ENCODE measurements at places on chromosomes 2 and 18. TPM values are rescaled to one million over a fixed set of nuclear protein-coding genes. Genes with fewer than 3 reads are reported as not detected.

DNA sequence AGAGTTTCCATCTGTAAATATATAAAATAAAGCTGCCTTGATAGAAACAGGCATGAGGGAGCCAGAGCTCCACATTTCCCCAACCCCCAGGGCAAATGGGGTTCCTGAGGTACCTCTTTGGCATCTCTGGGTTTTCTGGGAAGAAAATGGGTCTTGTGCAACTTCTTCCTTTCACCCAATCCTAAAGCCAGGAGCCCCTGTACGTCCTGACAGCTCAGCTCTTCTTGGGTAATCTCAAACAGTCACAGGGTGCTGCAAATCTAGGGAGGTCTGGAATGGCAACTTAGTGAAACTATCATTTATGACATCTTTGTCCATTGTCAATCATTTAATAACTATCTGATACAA is 36.6 kb upstream of the STAT1 start:
- DNase-seq: no peak

CRYGC gene
- total RNA-seq: not detected

SULT1C4 gene
- not detected for total RNA-seq

SLC19A3 gene
- not detected for total RNA-seq

DNA sequence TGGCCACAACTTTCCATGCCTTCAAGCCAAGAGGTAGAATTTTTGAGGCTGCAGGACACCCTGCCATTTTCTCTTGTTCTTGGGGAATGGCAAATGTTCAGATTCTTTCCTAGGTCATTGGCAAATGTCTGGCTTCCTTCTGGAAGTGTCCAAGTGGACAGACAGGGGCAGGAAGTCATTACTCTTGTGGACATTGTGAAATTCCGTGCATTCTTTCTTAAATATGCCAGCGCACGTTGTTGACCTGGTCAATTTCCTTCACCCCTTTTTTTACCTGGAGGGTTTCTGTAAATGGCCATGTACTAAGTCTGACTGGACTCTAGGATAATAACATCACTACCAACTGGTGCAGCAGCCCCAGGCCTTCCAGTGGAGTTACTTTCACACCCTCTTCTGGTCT is 13.9 kb downstream of the ASB18 start:
- DNase-seq: no peak

- DNase-seq: no peak
These were observed 13.2 kb downstream of the REV1 start for GRCh38 chr2:99476629-99477028.

DNA sequence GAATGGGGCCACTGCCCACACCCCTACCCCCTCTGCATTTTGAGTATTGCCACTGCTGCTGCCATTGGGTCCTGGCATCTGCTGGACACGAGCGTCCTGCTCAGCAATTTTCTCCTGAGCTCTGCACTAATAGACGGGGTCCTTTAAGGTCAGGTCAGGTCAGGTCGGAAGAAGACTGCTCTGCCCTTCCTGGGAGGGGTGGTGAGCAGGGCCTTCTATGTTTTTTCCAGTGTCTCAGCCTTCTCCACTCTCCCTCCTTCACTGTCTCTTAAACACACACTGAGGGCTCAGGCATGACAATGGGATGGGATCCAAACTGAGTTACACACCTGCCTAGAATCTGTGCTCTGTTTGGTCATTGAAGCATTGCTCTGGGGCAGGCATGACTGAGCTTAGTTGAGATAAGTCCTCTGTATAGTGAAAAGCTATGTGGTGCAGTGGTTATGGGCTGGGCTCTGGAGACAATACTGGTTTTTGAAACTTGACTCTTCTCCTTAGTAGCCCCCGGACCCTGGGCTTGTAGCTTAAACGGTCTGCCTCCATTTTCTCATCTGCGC is 10.6 kb downstream of the MYO1B start:
- DNase-seq: no peak

GRCh38 chr2:68083346-68083745 is 20.5 kb upstream of the C1D start:
- DNase-seq: no peak

GPR35 gene
- 3.0 TPM for total RNA-seq

DNA sequence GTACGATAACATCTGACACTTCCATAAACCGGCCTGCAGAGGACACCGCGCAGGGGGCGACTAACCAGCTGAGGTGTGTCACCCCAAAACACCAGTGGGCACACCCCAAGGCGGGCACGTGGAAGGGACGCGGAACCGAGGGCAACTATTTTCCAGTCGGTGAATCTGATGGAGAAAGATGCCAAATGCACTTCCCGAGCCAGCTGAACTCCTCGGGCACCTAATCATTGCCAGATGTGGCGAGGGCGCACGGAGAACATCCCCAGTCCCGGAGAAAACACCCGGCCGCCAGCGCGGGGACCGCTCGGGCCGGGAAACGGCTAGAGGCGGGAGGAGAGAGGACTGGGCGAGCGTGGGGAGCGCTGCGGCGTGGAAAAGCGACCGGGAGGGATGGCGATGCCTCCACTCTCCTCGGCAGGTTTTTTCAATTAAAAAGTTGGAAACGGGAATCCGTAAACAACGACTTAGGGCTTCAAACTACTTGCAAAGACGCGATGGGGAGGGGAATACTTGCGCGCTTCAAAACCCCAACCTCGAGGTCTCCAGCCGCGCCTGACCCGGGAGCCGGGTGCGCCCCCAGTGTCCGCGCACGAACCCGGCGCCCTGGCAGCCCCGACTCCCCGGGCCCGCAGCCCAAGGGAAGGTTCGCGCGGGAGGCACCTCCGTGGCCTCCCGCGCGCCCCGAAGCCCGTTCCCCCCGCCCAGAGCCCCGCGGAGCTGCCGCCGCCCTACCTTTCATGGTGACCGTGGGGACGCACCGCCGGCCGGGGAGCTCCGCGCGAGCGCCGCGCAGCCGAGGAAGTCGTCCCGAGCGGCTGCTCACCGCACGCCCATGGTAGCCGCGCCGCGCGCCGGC is 497 bp downstream of the COLEC12 start:
- DNase-seq: no peak

DNA sequence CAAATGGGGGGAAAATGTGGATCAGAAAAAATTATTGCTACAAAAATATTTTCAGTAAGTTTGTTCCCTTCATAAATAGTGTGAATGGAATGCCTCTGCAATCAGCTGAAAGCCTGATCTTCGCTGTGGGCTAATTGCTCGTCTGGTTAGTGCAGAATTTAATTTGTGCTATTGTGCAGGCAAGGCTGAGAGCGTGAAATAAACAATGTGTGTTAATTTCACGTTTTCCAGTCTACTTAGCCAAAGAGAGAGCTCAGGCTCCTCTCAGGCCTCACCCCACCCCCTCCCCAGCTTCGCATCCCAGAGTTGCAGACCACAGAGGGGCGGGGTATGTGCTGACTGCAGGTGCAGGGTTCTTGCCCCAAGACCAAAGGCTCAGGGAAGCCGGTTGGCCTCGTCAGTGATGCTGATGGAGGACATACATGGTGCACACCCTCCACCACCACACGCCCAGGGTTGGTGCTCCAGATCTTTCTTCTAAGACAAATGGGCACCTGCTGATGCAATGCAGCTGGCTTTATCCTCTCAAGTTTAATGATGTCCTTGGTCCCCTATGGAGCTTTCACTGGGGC is 302.6 kb upstream of the SLC14A2 start:
- DNase-seq: no peak

GRCh38 chr2:186724736-186725135 is 30.9 kb downstream of the FAM171B start:
- DNase-seq: no peak

GCG gene
- total RNA-seq: not detected

GRCh38 chr2:120587279-120587996 is 148.2 kb upstream of the GLI2 start:
- no peak for DNase-seq

MRPL44 gene
- 44.1 TPM for total RNA-seq

- no peak for DNase-seq
These were observed 39.7 kb upstream of the NEDD4L start for GRCh38 chr18:58004317-58004716.

GRCh38 chr2:204479557-204479956 is 65.7 kb upstream of the PARD3B start:
- DNase-seq: no peak

CNTNAP5 gene
- not detected for total RNA-seq

MSTN gene
- total RNA-seq: not detected

DNA sequence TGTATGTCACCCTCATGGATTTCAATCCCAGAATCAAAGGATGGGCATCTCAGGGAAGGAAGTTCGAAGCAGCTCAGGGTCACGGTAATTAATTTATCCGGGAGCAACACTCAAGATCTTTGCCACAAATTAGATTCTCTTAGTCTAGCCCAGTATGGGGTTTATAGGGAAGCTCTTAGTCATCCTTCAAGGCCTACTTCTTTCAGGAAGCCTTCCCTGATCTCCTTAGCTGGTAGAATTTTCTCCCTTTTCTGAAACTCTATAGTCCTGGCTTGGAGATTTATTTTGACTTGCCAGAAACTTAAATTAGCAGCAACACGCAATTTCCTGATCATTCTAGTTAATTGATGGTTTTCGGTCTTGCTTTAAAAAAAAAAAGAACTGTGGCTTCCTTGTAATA is 20.5 kb upstream of the GREB1 start:
- no peak for DNase-seq

DNA sequence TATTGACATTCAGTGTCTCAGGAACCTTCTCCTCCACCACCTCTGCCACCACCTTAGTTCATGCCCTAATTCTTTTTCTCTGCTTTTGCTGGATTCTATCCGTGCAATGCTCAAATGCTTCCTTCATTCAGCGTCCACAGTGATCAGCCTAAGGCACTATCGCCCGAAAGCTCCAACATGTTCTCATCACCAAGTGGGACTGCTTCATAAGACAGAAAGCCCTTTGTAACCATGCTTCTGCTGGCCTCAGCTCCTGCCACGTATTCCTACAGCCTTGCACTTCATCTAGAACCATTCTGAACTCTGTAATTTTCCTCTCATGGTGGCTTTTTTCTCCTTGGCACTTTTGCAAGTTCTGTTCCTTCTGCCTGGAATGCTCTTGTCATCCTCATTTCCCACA is 222.9 kb downstream of the HNMT start:
- DNase-seq: no peak

MOB4 gene
- total RNA-seq: 28.1 TPM

- no peak for DNase-seq
These were observed 45.0 kb upstream of the CYTIP start for GRCh38 chr2:157488877-157489276.

LTBP1 gene
- 0.22 TPM for total RNA-seq

DNA sequence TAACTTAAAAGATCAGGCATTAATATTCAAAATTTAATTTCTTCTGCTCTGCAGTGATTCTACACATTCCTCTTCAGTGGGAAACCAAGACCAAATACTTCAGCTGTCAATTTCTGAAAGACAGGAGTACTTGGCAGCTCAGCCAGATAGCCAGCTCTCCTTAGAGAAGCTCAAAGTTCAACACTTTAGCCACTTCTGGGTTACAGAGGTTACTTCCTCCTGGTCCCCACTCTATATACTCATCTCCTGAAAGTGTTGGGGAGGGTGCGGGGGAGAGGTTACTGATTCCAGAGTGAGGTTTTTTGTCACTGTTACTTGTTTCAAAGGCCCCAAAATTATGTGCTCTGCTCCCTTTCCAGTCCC is 4.1 kb downstream of the CYTIP start:
- no peak for DNase-seq

RAPGEF4 gene
- 0.47 TPM for total RNA-seq

DNA sequence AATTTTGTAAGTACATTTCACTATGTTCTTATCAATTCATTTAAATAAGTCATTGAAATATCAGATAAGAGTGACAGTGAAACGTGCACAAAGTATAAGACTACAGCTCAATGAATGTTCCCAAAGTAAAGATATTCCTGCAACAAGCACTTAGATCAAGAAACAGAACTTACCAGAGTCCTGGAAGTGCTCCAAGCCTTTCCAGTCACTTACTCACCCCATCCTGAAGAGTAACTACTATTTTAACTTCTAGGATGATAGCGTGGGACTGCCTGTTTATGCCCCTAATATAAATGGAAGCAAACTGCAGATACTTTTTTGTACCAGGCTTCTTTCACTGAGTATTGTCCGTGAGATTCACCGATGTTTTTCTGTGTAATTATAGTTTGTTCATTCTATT is 768.9 kb downstream of the SLC4A3 start:
- DNase-seq: no peak

DNA sequence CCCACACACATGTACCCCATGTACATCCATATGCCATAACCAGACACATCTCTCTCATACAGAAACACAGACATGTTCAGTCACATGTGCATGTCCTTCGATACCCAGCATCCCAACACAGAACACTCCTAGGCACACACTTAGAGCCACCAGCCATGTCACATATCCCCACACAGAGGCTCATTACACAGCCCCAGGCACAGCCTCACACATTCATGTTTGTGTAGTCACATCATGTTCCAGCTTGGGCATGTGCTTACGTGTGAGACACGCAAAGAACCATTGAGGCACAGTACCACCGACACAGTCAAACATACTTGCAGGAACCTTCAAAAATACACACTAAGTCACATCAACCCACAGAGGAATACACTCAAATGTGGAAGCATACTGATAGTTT is 17.3 kb downstream of the FBXO41 start:
- no peak for DNase-seq

DUSP2 gene
- total RNA-seq: 525 TPM

HADHA gene
- total RNA-seq: 87.7 TPM

DNA sequence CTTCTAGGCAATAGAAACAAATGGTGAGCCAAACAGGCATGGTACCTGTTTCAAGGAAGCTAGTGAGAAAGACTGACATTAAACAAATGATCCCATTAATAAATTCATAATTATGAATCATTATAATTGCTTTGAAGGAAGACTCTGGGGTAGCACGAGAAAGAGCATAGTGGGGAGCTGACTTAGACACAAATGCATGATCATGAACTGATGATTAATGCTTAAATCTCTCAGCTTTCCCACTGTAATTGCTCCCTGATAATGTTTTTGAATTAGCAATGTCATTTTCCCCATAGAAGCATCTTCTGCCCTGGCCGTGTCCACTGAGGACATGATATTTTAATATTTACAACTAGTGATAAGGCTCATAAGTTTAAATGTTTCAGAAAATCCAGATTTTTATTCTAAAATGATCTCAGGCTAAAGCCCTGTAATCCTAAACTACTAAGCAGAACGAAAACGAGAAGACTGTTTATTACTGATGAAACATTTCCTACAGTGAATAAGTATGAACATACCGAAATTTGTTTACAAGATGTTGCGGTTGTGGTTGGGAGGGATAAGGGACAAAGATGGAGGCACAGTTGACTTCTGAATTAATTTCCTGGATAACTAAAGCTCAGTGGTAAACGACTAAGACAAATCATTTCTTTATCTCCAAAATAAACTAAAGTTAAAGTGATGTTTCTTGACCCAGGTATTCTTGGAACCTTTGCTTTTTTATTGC is 47.3 kb upstream of the TACR1 start:
- no peak for DNase-seq

FSIP2 gene
- total RNA-seq: not detected

PHOSPHO2 gene
- total RNA-seq: 4.6 TPM

- DNase-seq: no peak
These were observed 7.7 kb downstream of the CCL20 start for GRCh38 chr2:227821043-227821942.

DNA sequence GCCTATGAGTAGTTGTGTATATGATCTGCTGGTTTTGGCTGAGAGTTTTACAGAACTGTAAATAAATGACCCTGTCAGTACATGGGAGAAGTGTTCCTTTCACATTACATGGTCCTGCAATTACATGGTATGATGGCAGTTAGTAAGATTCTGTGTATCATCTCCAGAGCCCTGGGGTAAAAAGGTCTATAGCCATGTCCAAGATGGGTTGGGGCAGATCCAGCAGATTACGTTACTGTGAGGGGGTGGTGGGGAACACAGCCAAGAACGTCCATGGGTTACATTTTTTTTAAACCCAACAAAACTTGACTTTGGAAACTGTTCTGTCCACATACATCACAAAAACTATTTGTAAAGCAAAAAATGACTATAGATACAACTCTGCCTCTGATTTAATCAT is 64.2 kb upstream of the LMAN1 start:
- DNase-seq: no peak

- no peak for DNase-seq
These were observed 287.0 kb downstream of the SLC8A1 start for GRCh38 chr2:40164736-40165508.

Data from activated T-cell treated with anti-CD3 and anti-CD28 coated beads, Interleukin-2, amount 50 U/mL, for 4 hours (primary cell).